Natural killer cell (primary cell): ENCODE measurements at places on chromosomes 11 and 22.

- DNase-seq: no peak
These were observed 5.8 kb upstream of the TTC12 start for GRCh38 chr11:113308601-113309000.

DNA sequence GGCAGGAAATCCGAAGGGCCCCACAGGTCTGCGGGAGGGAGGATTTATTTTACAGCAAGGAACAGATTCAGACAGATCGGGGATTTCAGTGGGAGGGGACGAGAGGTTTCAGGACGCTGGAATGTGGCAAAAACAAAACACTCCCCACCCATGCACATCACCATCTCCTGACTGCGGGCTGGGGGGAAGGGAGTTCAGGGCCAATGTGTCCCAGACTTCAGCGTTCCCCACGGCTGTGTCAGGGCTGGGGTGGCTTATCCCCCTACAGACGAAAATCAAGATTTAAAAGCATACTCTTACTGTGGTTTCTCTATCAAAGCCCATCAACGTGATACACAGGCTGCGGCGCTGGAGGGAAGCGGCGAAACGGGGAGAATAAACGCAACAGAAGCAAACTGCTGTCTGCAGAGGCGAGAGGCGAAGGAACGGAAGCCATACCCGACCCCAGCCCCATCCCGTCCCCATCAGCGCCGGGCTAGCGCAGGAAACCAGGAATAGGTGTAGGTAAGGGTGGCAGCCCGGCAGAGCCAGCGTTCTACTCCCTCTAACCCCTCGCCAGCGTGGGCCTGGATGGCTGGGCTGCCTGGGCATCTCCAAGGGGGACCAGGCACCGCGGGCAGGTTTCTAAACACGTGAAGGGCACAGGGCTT is 2.7 kb downstream of the TENM4 start:
- no peak for DNase-seq

DNA sequence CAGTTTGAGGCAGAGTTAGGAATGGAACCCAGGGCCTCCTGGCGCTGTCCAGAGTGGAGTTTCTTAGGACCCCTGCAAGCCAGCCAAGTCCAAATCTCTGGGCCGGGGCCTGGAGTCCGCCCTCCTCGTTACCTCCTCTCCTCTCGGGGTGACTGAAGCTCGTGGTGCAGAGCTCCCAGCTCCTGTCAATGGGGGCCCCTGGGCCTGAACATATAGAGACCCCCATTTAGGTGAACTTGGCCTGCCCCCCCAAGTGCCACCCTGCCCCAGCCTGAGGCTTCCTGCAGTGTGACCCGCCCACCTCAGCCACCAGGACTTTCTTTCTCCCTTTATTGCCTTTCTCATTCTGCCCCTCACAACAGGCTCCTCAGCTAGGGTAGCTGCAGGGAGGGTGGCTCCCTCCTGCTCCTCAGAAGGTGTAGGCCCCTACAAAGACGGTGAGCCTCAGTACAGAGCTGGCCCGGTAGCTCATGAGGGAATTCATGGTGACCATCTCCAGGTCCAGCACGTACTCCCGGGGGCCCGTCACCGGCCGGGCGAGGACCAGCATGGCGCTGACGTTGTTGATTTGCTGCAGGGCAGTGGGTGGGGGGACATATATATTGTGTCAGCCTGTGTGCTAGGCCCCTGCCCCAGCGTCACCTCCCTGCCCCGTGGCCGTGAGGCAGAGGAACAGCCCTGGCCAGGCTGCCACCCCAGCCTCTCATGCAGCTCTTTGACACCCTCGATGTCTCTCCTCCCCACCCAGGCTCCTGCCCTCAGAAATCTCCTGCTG is 5.9 kb downstream of the EFEMP2 start:
- DNase-seq: no peak

GRCh38 chr22:46966495-46966845 is 204.0 kb downstream of the TBC1D22A start:
- DNase-seq: no peak

DNA sequence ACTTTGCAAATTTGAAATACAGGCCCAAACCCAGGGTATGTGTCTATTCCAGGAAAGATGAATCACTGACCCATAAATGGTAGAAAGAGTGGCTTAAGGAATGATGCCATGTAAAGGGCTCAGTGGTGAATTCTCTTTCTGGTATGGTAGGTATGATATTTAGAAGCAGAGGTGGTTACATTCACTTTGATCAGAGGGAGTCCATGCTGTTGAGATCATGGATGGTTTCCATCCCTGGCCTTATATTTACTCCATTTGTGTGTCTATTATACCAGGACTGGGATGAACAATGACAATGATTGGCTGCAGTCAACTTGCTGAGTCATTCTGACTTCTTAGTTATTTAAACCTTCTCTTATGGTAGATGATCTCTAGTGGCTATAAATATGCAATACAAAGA is 419.8 kb upstream of the LRRC4C start:
- DNase-seq: no peak

DNA sequence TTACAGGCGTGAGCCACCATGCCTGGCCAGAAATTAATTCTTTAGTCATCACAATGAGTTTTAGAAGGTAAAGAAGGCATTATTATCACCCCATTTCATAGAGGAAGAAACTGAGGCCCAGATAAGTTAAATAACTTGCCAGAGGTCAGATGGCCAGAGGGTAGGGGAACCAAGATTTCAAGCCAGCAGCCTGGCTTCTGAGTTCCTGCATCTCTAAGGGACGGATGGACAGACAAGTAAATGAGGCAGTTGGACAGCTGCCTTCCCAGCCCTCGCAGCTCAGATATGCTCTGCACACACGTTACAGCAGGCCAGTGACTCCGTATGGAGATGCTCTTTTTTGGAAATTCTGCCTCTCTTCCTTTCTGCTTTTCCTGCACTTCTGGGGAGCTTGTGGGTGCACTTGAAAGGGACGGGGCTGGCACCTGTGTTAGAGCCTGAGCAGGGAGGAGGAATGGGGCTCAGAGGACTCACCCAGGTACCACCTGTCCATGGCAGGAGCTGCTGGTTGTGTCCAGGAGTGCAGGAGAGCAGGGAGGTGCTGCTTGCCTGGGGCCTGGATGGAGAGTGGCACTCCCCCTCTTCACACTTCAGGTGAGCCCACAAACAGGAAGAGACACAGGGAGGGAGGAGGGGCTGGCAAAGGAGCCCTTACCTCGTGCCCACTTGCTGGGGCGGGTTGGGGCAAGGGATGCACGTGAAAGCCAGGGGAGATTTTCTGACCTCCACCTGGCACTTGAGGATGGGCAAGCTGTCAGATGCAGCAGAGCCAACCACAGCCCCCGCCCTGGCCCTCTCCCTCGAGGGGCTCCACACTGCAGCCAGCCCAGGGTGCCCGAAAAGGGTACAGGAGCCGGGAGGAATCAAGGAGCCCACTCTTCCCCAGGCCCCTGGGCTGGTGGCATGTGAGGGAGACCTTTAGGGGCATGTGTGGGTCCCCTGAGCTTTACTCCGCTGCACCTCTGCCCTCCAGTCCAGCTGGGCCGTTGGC is 3.3 kb upstream of the FXYD2 start:
- peak; percentile 71 for DNase-seq
